ENCODE measurements at places on chromosomes 1 and 21. TPM values are rescaled to one million over a fixed set of nuclear protein-coding genes. Genes with fewer than 3 reads are reported as not detected.
A peak's percentile ranks its signal among the peaks of the same experiment; 100 is the strongest.

- no peak for DNase-seq
These were observed 53.4 kb downstream of the DMRTA2 start for GRCh38 chr1:50369830-50370229.

The TMEM82 gene
- total RNA-seq, result 0.21 TPM

The TMEM79 gene
- 1.7 TPM for total RNA-seq

GRCh38 chr1:93448292-93448982 is 519 bp downstream of the FNBP1L start:
- DNase-seq, result no peak

The SPRR2E gene
- total RNA-seq, result not detected

DNA sequence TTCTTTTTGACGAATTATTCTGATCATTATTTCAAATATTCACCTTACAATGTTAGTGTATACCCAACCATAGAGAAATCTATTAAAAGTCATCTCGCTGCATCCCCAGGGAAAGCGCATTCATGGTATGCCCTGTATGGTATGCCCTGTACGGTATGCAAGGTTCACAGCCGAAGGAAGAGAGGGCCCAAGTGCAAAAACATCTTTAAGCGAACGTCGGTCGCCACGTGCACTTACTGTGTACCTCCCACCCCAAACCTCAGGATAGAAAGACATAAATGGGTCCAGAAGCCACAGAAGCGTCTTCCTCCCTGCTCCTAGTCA is 14.4 kb downstream of the HLX start:
- DNase-seq, result no peak

DNA sequence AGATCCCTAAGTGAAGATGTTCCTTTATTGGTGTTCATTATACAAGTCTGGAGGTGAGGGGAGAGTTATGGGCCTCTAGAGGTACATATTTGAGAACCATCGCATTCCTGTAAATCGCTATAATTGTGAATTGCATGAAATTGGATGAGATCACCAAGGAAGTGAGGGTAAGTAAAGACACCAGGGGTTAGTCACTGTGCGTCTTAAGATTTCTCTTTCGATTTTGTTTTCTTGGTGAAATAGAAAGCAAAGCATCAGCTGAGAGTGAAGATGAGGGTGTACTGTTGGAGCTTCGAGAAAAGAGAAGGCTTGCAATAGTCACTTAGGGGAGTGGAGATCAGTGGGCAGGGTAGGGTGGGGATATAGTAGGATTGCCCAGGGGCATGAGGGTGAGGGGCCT is 82.1 kb downstream of the RAVER2 start:
- no peak for DNase-seq

- no peak for DNase-seq
These were observed 27.8 kb upstream of the ZBTB21 start for GRCh38 chr21:42037943-42038342.

The IFFO2 gene
- 8.7 TPM for total RNA-seq

GRCh38 chr1:183093786-183094298 is 70.6 kb downstream of the LAMC1 start:
- DNase-seq, result no peak

The SLAMF9 gene
- total RNA-seq, result not detected

DNA sequence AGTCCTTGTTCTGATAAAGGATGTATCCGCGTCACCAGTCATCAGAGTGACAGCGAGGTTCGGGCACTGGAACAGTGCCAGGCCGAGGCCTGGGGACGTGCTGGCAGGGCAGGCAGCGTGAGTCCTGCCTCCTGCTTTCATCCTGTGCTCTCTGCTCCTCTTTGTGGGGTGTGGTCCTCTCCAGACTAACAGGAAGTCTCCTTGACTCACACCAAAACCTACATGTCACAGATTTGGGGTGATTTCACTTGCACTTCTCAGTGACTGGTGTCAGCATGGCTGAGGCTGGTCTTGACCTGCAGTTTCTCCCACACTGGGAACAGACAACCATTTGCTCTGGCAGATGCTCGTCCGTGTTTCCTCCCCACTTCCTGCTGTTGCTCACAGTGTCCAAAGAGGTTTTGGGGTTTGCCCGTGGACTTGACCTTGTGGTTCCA is 8.8 kb upstream of the NLRP3 start:
- no peak for DNase-seq

- no peak for DNase-seq
These were observed 82.4 kb upstream of the C21orf91 start for GRCh38 chr21:17901458-17902079.

- no peak for DNase-seq
These were observed 627.4 kb downstream of the LMO4 start for GRCh38 chr1:87956072-87956471.

The CR1 gene
- 0.10 TPM for total RNA-seq

- DNase-seq, result no peak
These were observed 4.1 kb downstream of the EFHD2 start for GRCh38 chr1:15413563-15414444.

DNA sequence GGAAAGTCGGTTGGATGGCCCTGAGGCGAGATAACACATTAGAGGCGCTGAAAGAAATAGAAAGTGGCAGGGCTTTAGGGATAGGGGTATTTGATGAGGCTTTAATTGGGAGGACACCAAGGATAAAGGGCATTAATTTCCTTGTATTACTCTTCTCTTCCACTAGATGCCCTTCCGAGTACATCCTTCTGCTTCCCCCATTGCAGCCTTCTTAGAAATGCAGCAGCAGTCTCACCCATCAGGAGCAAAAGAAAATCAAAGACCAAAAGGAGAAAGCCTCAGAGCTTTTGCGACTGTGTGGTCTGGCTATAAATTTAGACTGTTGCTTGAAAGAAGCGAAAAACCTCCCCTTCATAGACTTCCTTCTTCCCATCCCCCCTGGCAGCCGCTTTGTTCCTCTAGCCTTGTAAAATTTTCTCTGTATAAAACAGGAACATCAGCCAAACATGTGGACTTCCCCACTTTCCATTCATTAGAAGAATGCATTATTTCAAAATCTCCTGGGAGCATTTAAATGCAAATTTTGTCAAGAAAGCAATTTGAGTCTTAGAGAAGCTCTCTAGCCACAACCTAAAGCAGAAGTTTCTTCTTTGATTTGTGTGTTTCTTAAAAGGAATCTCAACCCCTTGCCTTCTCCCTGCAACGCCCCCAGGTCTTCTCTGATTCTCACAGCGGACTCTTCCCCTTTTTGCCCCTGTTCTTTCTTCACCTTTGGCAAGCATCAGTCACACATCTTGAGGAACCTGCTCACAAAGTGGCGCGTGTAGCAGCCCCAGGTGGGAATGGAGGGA is 76.6 kb downstream of the NDUFS5 start:
- DNase-seq, result no peak

GRCh38 chr1:103561643-103562395 is 9.6 kb upstream of the AMY2B start:
- no peak for DNase-seq

DNA sequence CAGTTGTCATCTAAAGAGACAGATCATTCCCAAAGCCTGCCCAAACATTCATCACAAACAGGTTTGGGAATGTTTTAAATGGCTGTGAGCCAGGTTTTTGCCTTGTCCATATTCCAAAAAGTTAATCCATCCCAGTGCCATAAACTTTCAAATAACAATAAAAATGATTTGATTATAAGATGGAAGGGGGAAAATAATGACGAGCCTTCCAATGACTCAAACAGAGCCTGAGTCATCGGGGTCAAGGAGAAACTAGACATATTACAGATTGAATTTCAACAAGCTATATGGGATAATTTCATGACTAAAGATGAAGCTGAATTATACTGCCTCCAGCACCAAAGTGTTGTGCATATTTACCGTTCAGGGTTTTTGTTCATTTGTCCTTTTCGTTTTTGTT is 195.8 kb upstream of the PKN2 start:
- no peak for DNase-seq

GRCh38 chr1:97331165-97331564 is 589.7 kb downstream of the DPYD start:
- no peak for DNase-seq

The CFH gene
- not detected for total RNA-seq

DNA sequence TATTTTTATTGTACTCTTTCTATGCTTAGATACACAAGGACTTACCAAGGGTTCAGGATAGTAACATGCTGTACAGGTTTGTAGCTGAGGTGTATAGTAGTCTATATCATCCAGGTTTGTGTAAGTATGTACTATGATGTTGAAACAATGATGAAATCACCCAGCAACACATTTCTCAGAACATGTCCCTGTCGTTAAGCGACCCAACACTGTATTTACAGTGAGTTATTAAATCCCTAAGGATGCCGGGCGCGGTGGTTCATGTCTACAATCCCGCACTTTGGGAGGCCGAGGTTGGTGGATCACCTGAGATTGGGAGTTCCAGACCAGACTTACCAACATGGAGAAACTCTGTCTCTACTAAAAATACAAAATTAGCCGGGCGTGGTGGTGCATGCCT is 21.6 kb upstream of the RCOR3 start:
- DNase-seq, result no peak

The ARHGEF2 gene
- 68.3 TPM for total RNA-seq

GRCh38 chr1:209513226-209513625 is 70.3 kb upstream of the CAMK1G start:
- DNase-seq, result peak; percentile 50

The ASCL5 gene
- 0.41 TPM for total RNA-seq

The ELAPOR1 gene
- total RNA-seq, result 1.2 TPM

DNA sequence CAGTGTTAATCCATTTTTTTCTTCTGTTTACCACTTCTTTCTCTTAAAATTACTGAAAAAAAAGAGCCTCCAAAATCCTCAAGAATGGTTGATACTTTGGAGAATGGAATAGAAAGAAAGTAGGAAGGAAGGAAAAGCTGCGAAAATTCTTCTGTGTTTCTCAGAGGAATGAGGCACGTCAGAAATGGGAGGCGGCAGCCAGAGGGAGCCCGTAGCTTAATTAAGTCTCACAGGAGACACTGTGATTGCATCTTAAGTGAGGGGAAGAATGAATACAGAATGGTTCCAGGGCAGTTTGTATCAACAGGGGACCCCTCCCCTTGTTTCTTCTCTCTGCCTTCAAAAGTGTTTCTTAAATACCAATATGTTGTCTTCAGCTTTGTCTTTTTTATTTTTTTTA is 1099.5 kb downstream of the PLA2G4A start:
- DNase-seq, result peak; percentile 25

- no peak for DNase-seq
These were observed 623 bp downstream of the RPL22 start for GRCh38 chr1:6198646-6199297.

- DNase-seq, result no peak
These were observed 4.8 kb downstream of the INAVA start for GRCh38 chr1:200899451-200899915.

The DYNLT5 gene
- total RNA-seq, result 0.93 TPM

- no peak for DNase-seq
These were observed 24.4 kb downstream of the SZRD1 start for GRCh38 chr1:16391411-16391810.

The TIPRL gene
- total RNA-seq, result 27.4 TPM

- DNase-seq, result peak; percentile 39
These were observed 21.6 kb upstream of the POFUT2 start for GRCh38 chr21:45309069-45309986.

GRCh38 chr1:17874231-17874630 is 119.1 kb downstream of the ACTL8 start:
- no peak for DNase-seq

DNA sequence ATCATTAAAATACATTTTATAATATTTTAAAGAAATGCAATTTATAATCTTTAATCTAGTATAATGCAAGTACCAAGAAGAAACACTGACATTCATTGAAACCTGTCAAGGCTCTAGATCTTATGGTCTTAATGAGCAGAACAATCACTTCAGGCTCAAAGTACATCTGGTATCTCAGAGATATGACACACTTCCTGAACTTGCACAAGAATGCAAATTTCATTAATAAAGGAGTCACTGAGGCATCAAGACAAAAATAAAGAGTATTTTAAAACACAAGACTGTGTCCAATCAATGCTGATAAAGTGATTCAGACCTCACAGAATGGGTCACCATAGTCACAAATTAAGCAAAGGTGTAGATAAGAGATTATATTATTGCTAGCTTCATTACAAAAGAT is 178.1 kb downstream of the AK5 start:
- no peak for DNase-seq

DNA sequence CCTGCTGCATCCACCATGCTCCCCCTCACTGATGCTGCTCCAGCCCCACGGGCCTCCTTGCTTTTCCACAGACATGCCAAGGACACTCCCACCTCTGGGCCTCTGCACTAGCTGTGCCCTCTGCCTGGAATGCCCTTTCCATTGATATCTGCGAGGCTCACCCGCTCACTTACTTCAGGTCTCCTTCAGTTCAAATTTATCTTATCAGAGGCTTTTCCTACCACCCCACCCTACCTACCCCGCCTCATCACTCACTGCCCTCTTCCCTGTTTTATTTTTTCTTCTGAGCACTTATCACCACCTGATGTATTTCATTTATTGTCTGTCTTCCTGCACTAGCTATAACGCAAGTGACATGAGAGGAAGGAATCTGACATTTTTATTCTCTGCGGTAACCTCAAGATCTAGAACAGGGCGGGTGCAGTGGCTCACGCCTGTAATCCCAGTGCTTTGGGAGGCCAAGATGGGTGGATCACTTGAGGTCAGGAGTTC is 7.0 kb downstream of the HSPG2 start:
- no peak for DNase-seq

GRCh38 chr1:9906466-9906865 is 3.6 kb downstream of the CTNNBIP1 start:
- DNase-seq, result no peak

GRCh38 chr1:186236921-186237320 is 138.1 kb downstream of the TPR start:
- no peak for DNase-seq

The LRRC53 gene
- not detected for total RNA-seq

The SLC16A4 gene
- 0.43 TPM for total RNA-seq

DNA sequence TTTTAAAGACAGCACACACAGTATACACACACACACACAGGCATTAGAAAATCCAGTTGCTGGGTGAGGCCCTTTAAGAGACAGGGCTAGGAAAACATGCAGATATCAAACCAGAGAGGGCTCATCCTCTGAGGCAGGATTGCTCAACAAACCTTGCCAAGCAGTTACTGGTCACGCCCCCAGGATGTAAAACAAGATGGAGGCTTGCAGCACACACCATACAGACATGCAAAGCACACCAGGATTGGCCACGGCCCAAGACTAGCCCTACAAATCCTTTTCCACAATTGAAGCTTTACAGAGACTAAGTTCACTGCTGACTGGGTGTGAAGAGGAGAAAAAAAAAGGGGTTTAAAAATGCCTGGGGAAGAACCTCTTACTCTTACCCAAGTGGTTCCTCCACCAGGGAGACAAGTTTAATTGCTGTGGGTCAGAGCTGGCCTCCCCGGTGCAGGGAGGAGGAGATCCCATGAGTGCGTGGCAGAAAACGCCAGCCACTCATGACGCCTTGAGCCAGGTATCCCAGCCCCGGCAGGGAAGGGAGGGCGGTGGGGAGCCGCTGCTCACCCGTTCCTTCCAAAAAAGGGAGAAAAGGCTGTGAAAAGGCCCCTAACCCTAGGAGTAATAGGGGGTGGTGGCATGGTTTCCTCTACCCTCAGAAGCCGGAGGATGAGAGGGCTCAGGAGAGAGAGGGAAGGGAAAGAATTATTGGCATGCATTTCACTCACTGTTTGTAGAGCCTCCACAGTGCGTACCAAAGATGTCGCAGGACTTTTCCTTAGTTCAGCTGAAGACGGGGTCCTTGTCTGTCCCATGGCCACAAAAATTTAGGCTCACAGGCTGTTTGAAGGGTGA is 594.6 kb upstream of the ZP4 start:
- no peak for DNase-seq
